ENCODE measurements at places on chromosomes 7 and 10.

- DNase-seq, result no peak
Observed at GRCh38 chr10:93067443-93068365, 6.0 kb upstream of the CYP26A1 start.

- no peak for DNase-seq
Observed at GRCh38 chr7:131819891-131820290, 263.5 kb upstream of the PODXL start.

- no peak for DNase-seq
Observed at GRCh38 chr10:61898435-61898778, 3.1 kb upstream of the ARID5B start.

DNA sequence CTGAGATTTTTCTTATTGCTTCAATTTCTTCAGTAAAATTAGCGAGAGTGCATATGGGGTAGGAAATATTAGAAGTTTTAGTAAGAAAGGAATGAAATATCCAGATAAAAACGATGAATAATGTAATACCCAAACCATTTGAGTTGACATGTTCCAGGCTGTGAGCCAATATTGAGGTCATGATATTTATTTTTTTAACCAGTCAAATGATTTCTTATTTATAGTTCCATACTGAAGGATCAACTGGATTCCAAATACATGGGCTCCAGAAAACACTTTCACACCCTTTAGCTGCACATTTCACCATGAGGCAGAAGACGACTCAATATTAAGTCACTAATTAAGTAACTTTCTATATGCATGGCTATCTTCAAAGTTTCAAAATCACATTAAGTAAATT is 312.5 kb downstream of the PPP1R3A start:
- DNase-seq, result no peak

DNA sequence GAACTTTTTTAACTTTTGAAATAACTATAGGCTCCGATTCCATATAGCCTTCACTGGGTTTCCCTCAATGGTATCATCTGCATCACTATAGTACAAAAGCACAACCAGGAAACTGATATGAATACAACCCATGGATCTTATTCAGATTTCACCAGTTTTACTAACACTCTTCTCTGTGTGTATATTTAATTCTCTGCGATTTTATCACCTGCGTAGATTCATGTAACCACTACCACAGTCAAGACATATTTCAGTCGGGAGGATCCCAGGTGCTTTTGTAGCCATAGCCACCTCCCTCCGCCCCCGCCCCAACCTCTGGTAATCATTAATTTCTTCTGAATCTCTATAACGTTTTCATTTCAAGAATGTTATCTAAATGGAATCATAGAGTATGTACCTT is 82.8 kb upstream of the C7orf33 start:
- no peak for DNase-seq

DNA sequence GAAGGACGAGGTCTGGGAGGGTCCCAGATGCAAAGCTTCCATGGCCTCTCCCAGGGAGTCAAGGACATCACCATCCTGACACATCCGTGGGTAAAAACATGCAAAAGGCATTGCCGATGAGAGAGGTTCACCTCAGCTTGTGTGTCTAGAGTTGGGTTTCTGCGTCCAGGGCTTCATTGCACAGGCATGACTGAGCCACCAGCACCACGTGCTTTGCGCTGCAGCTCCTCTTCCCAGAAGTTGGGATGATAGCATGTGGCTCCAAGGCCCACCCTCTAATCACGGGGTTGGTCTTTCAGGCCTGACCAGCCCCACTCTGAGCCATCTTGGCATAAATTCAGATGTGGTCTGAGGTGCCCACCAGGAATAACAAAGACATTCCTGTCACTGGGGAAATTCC is 7.1 kb upstream of the RASGEF1A start:
- no peak for DNase-seq

All from hepatocyte (in vitro differentiated cells).